ENCODE measurements at places on chromosomes 4 and X.

GRCh38 chr4:151304755-151305154, 20.6 kb downstream of the SH3D19 start:
- no peak for DNase-seq

GRCh38 chrX:51899741-51900140, 6.3 kb downstream of the MAGED1 start:
- DNase-seq, result no peak

DNA sequence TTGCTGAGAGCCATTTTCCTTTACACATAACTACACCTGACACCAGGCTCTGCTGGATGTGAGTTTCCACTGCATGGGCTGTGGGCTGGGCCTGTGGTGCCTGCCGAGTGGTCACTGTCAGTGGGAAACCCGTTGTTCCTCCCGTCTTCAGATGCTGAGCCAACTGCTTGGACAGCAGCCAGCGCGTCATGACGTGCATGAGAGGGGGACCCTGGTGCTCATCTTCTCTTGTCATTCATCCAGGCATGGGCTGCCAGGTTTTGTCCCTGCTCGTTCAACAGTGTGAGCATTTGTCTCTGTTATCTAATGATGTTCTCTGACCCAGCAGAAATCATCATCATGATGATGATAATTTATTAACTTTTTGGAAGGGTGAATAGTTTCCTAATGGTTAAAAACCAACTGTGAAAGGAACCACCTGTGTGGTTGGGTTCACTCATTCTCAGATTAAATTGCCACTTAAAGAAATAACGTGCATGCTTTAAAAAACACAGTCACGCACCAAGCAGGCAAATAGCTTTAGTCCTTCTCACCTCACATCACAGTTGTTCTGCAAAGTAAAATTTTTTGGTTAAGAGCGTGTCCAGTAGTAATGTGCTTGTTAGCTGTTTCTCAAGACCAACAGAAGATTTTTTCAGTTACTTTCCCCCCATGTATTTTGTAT, 19.9 kb upstream of the CLDN34 start:
- DNase-seq, result no peak

DNA sequence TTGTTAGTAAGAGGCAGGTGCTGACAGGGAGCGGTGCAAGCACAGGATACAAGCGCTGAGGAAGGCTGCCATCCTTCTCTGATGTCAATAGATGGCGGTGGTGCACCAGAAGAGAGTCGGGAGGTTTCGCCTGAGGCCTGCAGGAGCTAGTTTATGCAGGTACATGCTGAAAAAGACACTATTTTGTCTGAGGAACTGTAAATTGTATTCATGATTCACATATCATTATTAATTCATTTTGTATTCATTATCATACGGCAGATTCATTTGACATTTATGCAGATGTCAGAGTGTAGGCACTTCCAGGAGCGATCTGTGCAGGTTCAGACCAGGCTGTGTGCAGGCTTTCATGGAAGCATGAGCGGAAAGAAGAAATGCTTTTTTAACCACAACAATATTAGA, 824.0 kb downstream of the STIM2 start:
- DNase-seq, result peak; percentile 8

DNA sequence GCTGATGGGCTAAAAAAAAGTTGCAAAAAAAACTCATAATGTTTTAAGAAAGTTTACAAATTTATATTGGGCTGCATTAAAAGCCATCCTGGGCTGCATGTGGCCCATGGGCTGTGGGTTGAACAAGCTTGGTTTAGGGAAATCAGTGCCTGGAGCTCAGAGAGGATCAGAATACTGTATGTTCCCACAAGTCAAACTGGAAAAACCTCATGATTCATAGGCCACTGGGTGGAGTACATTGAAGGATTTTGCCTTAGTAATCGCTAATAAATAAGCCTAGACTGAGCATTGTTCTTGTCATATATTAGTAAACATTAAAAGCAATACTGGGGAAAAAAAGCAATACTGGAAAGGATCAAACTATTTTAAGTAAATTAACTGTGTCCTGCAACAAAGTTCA, 246.3 kb upstream of the TAPT1 start:
- DNase-seq, result no peak

DNA sequence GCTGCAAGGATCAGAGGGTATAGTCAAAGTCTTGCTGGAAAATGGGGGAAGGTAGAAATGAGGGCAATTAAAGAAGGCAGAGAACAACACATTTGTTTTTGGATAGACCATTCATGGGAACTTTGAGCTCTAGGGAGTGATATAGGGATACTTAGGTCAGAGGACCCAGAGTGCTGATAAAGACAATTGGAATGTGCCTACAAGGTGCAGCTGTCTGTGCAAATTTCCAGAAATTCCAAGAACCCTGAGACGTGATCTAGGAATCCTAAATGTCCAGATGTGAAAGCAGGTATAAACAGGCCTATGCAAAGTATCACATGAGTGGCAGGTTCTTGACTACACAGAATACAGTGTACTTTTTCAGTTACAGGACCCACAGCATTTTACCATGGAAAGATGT, 24.2 kb downstream of the FNIP2 start:
- no peak for DNase-seq

GRCh38 chrX:130110379-130111219, at the start of gene ELF4:
ELF4 (minus strand) TSS chrX:130110497; CDS start chrX:130081330, 29,167 bp downstream.
- DNase-seq, result peak; percentile 59

GRCh38 chr4:101956068-101956825, 165.7 kb downstream of the BANK1 start:
- DNase-seq, result no peak

GRCh38 chr4:84159762-84160161, 339.3 kb downstream of the NKX6-1 start:
- DNase-seq, result peak; percentile 4

- DNase-seq, result no peak
Observed at GRCh38 chr4:25427871-25428270, 50.8 kb downstream of the ANAPC4 start.

GRCh38 chrX:13898083-13898482, 81.2 kb upstream of the GPM6B start:
- no peak for DNase-seq

GRCh38 chr4:164648151-164648848, 105.6 kb upstream of the SMIM31 start:
- no peak for DNase-seq

- no peak for DNase-seq
Observed at GRCh38 chr4:39942507-39942906, 35.2 kb downstream of the PDS5A start.

DNA sequence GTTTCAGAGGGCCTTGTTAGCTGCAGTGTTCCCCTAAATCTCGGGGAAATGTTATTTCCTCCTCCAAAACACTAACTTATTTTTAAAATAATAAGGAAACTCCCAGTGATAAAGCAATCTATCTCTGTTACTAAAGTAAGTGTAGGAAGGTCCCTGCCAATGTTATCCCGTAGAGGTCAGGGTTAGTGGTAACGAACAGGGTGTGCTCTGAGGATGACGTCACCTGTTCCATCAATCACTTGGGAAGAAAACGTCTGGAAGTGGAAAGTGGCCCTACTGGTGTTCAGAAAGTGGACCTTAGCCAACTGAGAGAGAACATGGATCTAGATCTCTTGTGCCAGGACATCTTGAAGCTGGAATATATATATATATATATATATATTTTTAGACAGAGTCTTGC, 249.5 kb downstream of the BCOR start:
- no peak for DNase-seq

- DNase-seq, result no peak
Observed at GRCh38 chrX:24646745-24647182, 383 bp downstream of the PCYT1B start.

- no peak for DNase-seq
Observed at GRCh38 chr4:155578219-155578618, 88.4 kb upstream of the GUCY1A1 start.

DNA sequence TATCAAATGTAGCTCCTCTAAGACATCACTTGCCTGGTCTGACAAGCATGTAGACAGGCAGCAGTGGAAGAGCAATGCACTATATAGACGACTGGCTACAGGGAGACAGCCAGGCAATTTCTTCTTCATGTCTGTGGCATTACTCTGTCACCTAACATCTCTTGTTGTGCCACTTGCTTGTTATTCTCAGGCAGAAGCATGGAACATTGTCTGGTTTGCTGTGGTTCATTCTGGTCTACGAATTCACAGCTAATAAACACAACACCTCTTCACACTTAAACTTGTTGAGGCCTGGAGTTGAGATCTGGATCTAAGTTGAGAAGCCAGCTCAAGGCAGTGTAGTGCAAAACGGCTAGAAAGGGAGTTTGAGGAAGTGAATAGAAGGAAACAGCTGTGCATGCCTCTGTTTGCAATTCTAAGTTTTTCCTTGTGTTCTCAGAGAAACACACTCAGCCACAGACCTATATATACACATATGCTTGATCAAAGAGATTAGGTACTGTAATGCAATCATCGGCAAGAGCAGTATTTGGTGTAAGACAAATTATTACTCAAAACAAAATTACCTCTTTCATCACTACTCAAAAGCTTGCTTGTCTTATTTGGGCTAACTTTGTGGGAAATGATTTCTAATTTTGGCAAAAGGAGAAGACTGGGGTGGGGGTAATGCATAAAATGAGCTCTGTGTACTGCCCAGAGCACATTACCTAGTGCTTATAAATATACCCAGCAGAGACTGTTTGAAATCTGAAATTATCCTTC, 243.8 kb downstream of the PPP3CA start:
- no peak for DNase-seq

GRCh38 chr4:11566444-11567022, 137.8 kb upstream of the HS3ST1 start:
- no peak for DNase-seq

DNA sequence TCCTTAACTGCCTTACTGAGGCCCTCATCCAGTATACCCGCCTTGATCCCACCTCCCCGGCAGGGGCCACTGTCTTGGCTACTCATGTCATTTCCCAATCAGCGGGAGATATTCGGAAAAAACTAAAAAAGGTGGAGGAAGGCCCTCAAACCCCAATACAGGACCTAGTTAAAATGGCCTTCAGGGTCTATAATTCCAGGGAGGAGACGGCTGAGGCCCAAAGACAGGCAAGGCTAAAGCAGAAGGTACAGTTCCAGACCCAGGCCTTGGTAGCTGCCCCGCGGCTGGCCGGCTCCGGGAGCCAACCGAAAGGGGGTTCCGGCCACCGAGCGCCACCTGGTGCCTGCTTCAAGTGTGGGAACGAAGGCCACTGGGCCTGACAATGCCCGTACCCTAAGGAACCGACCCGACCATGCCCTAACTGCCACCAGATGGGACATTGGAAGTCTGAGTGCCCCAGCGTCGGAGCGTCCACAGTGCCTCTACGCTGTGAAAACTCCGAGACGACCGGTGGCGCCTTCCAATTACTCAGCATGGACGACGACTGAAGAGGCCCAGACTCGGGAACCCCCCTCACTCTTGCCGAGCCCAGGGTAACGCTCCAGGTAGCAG, 959.6 kb downstream of the RPA4 start:
- DNase-seq, result no peak

DNA sequence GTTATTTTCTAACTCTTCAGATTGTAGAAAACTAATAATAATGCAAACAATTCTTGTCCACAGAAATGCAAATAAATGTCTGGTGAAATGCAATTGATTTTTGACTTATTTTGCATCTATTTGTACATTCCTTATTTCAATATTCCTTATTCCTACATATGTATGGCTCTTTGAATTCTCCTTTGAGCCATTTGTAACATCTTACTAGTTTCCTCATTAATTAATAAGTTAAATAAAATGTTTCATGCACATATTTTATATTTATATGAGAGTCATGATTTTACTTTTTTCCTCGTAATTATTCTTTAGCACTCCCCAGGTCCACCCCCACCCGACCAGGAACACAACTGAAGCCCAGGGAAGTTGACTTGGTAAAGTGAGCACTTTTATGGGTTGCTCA, 2.7 kb upstream of the FTHL17 start:
- no peak for DNase-seq

DNA sequence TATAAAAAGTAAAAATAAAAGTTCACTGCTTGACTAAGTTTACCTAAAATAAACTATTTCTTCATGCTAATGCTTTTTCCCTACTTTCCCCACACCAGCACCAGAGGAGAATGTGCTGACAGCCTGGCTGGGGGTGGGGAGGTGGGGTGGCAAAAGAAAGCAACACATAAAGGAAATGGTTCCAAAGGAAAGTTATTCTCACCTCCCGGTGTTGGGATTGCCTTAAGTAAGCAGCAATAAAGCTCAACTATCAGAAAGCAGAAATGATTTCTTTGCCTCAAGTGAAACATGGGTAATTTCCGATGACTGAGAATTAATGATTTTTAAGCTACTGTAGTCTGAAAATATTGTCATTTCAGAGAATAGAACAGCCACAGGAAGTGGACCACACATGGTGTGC, 84.5 kb upstream of the DKK2 start:
- DNase-seq, result no peak

DNA sequence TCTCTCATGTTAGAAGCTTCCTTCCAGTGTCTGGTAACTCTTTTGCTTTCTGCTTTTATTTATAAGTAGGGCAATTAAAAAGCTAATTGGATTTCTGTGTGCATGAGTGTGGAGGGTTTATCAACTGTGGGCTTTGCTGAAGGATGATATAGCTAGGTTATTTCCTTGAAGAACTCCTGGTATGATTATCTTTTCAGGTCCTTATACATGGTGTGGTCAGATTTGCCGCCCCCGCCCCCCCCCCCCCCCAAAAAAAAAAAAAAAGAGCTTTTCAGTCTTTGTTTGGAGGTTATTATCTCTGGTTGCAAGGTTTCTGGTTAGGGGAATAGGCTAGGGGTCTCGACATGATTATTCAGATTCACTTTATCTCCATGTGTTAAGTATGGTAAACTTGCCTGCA, 35.9 kb downstream of the MOB1B start:
- no peak for DNase-seq

- DNase-seq, result peak; percentile 24
Observed at GRCh38 chr4:101393256-101393655, 45.9 kb upstream of the PPP3CA start.

DNA sequence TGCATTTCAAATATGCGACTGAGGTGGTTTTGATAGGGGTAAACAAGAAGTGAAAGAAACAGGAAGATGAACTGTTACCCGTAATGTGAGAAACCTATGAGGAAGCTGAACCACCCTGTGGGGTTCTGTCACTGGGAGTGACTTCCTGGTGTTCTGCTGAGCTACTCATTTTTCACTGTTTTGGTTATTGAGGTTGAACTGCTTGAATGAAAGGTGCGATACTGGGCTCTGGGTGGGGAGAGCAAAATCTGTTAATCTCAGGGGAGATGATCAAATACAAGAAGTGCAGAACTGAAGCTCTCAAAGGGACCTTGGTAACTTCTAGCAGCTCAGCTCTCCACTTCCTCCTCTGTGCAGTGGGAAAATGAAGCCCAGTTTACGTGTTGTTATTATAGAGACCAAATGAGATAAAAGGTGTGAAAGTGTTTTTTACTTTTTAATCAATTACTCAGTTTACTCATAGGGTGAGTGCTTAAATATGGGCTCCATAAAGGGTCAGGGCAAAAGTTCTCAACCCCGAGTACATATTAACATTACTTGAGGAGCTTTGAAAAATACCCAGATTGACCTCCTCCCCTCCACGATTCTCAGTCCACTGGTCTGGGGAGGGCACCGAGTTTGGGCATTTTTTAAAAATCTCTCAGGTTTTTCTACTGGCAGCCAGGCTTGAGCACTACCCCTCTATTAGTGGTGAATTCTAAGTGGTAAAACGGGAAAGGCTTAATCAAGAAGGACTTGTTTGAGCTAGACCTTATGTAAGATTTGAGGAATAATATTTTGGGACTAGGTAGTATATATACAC, 66.7 kb downstream of the COQ2 start:
- no peak for DNase-seq

GRCh38 chr4:3123181-3123671, 48.7 kb downstream of the HTT start:
- DNase-seq, result no peak

- peak; percentile 32 for DNase-seq
Observed at GRCh38 chr4:52588097-52588496, 71.0 kb downstream of the USP46 start.
